ENCODE measurements at places on chromosomes 1 and 21. TPM values are rescaled to one million over a fixed set of nuclear protein-coding genes. Genes with fewer than 3 reads are reported as not detected.

The TMEM52 gene
- 29.1 TPM for total RNA-seq

The RAP1GAP gene
- total RNA-seq: 12.3 TPM

The MYOC gene
- total RNA-seq: not detected

The C1orf21 gene
- 7.3 TPM for total RNA-seq

The AQP10 gene
- not detected for total RNA-seq

The LAMC2 gene
- total RNA-seq: 127 TPM

The NT5C1A gene
- not detected for total RNA-seq

The DIO1 gene
- not detected for total RNA-seq

The CASQ1 gene
- total RNA-seq: not detected

The CTTNBP2NL gene
- 3.7 TPM for total RNA-seq

The ITSN1 gene
- 45.6 TPM for total RNA-seq

The AADACL3 gene
- not detected for total RNA-seq

The NR1I3 gene
- not detected for total RNA-seq

The SPATA46 gene
- not detected for total RNA-seq

The FMN2 gene
- 4.6 TPM for total RNA-seq

The MYBPH gene
- not detected for total RNA-seq

The RCC2 gene
- total RNA-seq: 82.7 TPM

The AMY1C gene
- total RNA-seq: not detected

The MFN2 gene
- 101 TPM for total RNA-seq

The PRAMEF20 gene
- total RNA-seq: not detected

The ADORA3 gene
- not detected for total RNA-seq

The HSD11B1 gene
- not detected for total RNA-seq

The DEPDC1 gene
- total RNA-seq: 21.6 TPM

The TSPAN2 gene
- 1.3 TPM for total RNA-seq

The MTOR gene
- 53.6 TPM for total RNA-seq

The OR6N1 gene
- not detected for total RNA-seq

The SPATA1 gene
- total RNA-seq: 2.9 TPM

The PACC1 gene
- total RNA-seq: 37.5 TPM

The EFNA1 gene
- 49.9 TPM for total RNA-seq

The C1orf53 gene
- 10.4 TPM for total RNA-seq

The NTMT2 gene
- total RNA-seq: not detected

The ELAVL4 gene
- not detected for total RNA-seq

The TMEM79 gene
- total RNA-seq: 8.1 TPM

The OR2T29 gene
- total RNA-seq: not detected
